Right atrium auricular region (tissue), 2 donors: ENCODE measurements at places on chromosomes 6 and 20. TPM values are rescaled to one million over a fixed set of nuclear protein-coding genes. Genes with fewer than 3 reads are reported as not detected.

The CCNC gene
- 23.1 TPM for total RNA-seq

The CLVS2 gene
- total RNA-seq, result not detected

The FAM209B gene
- total RNA-seq, result not detected

The DEFB119 gene
- not detected for total RNA-seq

The BPIFB1 gene
- not detected for total RNA-seq

The DAAM2 gene
- total RNA-seq, result 8.3 TPM

The KCNK15 gene
- total RNA-seq, result 1.4 TPM

The CLDN20 gene
- not detected for total RNA-seq

The LY6G6F gene
- not detected for total RNA-seq

The HUS1B gene
- not detected for total RNA-seq

The HLA-DRB5 gene
- 28.4 TPM for total RNA-seq

GRCh38 chr6:116352515-116353471, 18.0 kb upstream of the DSE start:
- DNase-seq, result no peak
- no peaks in the 10 kb centered on the region for H3K27me3 ChIP-seq
- no peaks in the 10 kb centered on the region for H3K4me1 ChIP-seq
- H3K4me3 ChIP-seq, result no peak overlapping the region
- H3K36me3 ChIP-seq, result no peaks in the 10 kb centered on the region
- peak overlapping the region; percentile 69 for H3K27ac ChIP-seq

- H3K27me3 ChIP-seq, result no peaks in the 10 kb centered on the region
- DNase-seq, result no peak
- H3K27ac ChIP-seq, result no peak overlapping the region
- peaks cover 10% of the 10 kb centered on the region for H3K36me3 ChIP-seq
These were observed 978 bp downstream of the AURKA start for GRCh38 chr20:56391037-56391436.

GRCh38 chr6:37149745-37150144, 20.2 kb upstream of the PIM1 start:
- no peak for DNase-seq
- H3K27ac ChIP-seq, result no peak overlapping the region
- H3K4me1 ChIP-seq, result no peaks in the 10 kb centered on the region
- H3K27me3 ChIP-seq, result no peaks in the 10 kb centered on the region

- no peaks in the 10 kb centered on the region for H3K27me3 ChIP-seq
- H3K36me3 ChIP-seq, result no peaks in the 10 kb centered on the region
- H3K4me1 ChIP-seq, result no peaks in the 10 kb centered on the region
- H3K4me3 ChIP-seq, result no peak overlapping the region
These were observed 295.1 kb upstream of the CDYL start for GRCh38 chr6:4480788-4481735.

DNA sequence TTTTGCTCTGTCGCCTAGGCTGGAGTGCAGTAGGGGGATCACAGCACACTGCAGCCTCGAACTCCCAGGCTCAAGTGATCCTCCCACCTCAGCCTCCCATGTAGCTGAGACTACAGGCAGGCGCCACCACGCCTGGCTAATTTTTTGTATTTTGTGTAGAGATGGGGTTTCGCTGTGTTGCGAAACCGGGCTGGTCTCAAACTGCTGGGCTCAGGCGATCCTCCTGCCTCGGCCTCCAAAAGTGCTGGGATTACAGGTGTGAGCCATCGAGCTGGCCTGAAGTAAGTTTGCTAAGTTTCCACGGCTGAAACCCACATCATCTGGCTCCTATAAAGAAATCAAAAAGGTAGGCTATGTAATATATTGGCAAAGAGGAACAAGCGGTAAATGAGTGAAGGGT, 1.4 kb upstream of the MYLIP start:
- H3K27me3 ChIP-seq, result no peaks in the 10 kb centered on the region
- peaks cover 27% of the 10 kb centered on the region for H3K4me1 ChIP-seq
- H3K27ac ChIP-seq, result no peak overlapping the region

- no peaks in the 10 kb centered on the region for H3K27me3 ChIP-seq
- H3K36me3 ChIP-seq, result no peaks in the 10 kb centered on the region
- no peak overlapping the region for H3K4me3 ChIP-seq
- DNase-seq, result no peak
- H3K4me1 ChIP-seq, result no peaks in the 10 kb centered on the region
These were observed 203.9 kb upstream of the PRDM1 start for GRCh38 chr6:105882121-105882803.

- no peaks in the 10 kb centered on the region for H3K36me3 ChIP-seq
- H3K27me3 ChIP-seq, result no peaks in the 10 kb centered on the region
- H3K4me1 ChIP-seq, result no peaks in the 10 kb centered on the region
- DNase-seq, result no peak
- no peak overlapping the region for H3K4me3 ChIP-seq
These were observed 73.2 kb downstream of the NPEPL1 start for GRCh38 chr20:58765780-58766179.

DNA sequence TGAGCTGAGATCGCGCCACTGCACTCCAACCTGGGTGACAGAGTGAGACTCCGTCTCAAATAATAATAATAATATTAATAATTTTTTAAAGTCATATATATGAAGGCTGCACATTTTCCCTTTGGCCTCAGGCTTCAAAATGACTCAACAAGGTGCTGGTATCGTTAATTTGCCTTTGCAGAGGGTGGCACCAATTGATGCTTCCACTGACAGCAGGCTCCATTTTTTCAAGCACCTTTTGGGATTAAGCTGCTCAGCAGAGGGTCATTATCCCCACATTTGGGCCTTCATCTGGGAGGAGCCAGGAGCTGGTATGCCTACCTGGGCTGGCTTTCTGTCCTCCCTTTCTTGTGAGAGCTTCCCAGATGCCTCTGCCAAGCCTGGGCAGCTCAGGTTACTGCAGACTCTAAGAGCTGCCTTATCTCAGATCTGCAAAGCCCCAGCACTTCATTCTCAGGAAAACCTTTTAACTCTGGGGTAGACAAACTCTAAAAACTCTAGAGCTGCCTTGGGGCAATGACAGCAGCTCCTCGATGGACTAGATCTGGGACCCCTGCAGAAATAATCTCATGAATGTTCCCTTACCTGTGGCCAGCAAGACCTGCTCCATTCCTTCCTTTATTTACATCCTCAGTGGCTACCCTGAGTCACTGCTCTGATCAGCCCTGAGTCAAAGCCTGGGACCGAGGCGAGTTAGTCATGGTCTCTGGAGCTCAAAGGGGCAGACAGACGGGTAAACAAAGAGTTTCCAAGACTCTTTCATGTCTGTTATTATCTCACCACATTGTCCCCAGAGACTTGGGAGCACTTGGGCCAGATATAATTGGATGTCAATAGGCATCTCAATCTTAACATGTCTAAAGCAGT, 80.0 kb upstream of the EYA2 start:
- no peak overlapping the region for H3K4me3 ChIP-seq
- no peak overlapping the region for H3K27ac ChIP-seq
- DNase-seq, result no peak
- H3K36me3 ChIP-seq, result no peaks in the 10 kb centered on the region
- H3K4me1 ChIP-seq, result peaks cover 8% of the 10 kb centered on the region

- no peak overlapping the region for H3K27ac ChIP-seq
- H3K4me3 ChIP-seq, result no peak overlapping the region
- H3K27me3 ChIP-seq, result no peaks in the 10 kb centered on the region
- H3K4me1 ChIP-seq, result peaks cover 62% of the 10 kb centered on the region
These were observed 11.1 kb downstream of the YWHAB start for GRCh38 chr20:44896583-44896982.

DNA sequence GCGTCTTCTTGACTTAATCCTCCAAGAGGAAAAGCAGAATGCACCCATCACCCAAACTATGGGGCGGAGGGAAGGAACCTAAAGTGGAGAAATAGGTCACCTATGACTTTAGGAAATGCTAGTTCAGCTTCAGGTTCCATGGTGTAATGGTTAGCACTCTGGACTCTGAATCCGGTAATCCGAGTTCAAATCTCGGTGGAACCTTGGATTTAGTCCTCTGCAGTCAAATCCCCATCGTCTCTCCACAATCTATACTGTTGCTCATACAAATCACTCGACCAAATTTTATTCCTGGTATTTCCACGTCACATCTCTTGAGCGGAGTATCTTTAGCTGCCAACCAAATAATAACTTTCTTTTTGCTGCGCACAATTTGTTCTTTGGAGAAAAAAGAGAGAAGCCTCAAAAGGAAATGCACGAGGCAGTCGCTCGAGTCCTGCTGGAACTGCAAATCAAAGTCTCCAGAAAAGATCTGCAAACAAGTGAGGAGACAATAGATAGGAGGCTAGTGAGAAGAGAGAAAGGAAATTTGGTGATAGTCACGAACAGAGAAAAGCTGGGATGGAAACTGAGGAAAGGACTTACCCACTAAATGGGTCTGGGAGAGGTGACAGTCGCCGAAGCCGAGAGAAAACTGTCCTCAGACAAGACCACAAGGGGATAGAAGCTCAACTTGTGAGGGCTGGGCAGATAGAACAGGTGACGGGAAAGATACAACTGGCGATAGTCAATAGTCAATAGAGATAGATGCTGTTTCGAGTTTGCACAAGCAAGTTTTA, 16.6 kb downstream of the POM121L2 start:
- no peaks in the 10 kb centered on the region for H3K4me1 ChIP-seq
- H3K4me3 ChIP-seq, result no peak overlapping the region

DNA sequence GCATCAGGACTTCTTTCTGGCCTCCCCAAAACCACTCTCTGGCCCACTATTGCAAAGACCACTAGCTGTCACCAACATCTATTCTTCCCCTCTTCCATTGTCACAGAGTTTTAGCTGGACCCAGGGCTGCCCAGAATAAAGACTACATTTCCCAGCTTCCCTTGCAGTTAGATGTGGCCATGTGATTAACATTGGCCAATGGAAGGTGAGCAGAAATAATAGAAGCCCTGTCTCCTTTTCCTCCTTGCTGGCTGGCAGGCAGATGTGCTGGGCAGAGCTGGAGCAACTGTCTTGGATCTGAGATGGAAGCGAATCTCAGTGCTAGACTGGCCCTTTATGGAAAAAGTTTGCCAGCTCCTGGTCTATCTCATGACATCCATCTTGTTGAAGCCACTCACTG, 97.0 kb downstream of the KCNB1 start:
- no peak overlapping the region for H3K27ac ChIP-seq
- no peaks in the 10 kb centered on the region for H3K36me3 ChIP-seq
- peaks cover 31% of the 10 kb centered on the region for H3K4me1 ChIP-seq
- no peaks in the 10 kb centered on the region for H3K27me3 ChIP-seq

- peaks cover 18% of the 10 kb centered on the region for H3K4me1 ChIP-seq
- no peak overlapping the region for H3K27ac ChIP-seq
- peaks cover 16% of the 10 kb centered on the region for H3K36me3 ChIP-seq
- H3K4me3 ChIP-seq, result no peak overlapping the region
- DNase-seq, result no peak
- no peaks in the 10 kb centered on the region for H3K27me3 ChIP-seq
These were observed 1.5 kb downstream of the PABPC1L start for GRCh38 chr20:44911264-44911921.

DNA sequence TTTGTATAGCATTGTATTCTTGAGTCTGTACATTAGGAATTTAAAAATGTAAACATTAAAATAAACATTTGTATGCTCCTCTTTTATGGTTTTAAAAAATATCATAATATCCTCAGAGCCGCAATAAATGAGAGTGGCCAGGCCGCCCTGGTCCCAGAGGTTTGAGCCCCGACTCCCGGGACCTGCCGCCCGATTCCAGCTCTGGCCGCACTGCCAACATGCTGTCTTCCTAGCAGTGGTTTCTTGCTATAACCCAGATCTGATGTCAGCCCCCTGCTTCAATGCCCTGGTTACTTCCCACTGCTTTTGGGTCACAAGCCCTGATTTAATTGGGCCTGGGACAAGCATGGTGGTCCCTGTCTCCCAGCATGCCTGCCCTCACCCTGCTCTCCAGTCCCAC, 5.4 kb upstream of the ARID1B start:
- no peak for DNase-seq
- no peak overlapping the region for H3K4me3 ChIP-seq
- H3K27me3 ChIP-seq, result no peaks in the 10 kb centered on the region

DNA sequence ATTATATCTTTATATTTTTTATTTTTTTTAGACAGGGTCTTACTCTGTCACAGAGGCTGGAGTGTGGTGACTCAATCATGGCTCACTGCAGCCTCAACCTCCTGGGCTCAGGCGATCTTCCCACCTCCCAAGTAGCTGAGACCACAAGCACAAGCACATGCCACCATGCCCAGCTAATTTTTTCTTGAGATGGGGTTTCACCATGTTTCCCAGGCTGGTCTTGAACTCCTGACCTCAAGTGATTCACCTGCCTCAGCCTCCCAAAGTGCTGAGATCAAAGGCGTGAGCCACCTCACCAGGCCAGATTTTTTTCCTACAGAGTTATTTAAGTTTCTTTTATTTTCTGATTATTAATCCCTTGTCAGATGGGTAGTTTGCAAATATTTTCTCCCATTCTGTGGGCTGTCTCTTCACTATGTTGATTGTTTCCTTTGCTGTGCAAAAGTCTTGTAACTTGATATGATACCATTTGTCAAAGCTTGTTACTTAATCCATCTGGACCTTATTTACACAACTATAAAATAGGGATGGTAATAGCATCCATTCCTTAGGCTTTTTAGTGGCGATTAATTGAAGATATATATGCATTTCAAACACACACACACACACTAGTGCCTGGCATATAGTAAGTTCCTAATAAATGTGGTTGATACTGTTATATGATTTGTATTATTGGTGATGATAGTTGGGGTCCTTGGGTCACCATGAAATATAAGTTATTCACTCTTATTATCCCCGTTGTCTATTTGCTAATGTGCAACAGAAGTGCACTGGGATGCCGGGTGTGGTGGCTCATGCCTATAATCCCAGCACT, 187.1 kb downstream of the BCAS1 start:
- no peaks in the 10 kb centered on the region for H3K4me1 ChIP-seq
- DNase-seq, result no peak
- H3K36me3 ChIP-seq, result no peaks in the 10 kb centered on the region
- no peaks in the 10 kb centered on the region for H3K27me3 ChIP-seq
- no peak overlapping the region for H3K4me3 ChIP-seq
- no peak overlapping the region for H3K27ac ChIP-seq

DNA sequence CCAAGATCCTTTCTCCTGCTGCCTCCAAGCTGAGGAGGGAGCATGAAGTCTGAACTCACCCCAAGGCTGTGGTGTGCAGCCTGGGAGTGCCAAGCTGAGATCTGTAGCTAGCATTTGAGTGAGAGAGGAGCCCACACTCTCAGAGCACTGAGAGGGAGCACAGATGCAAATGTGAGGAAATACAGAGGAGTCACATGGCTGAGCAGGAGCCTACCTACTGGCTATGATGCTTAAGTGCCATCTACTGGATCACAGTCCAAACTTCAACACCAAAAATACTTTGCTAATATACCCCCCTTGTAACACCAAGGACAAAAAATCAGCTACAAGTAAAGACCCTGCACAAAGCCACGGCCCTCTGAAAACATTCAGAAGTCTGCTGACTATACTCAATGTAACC, 94.4 kb upstream of the IMPG1 start:
- no peaks in the 10 kb centered on the region for H3K4me1 ChIP-seq
- no peak overlapping the region for H3K27ac ChIP-seq
- no peaks in the 10 kb centered on the region for H3K27me3 ChIP-seq
- H3K36me3 ChIP-seq, result no peaks in the 10 kb centered on the region
- H3K4me3 ChIP-seq, result no peak overlapping the region

GRCh38 chr20:21344206-21344900, 41.2 kb downstream of the XRN2 start:
- no peaks in the 10 kb centered on the region for H3K4me1 ChIP-seq
- peaks cover 64% of the 10 kb centered on the region for H3K36me3 ChIP-seq
- no peaks in the 10 kb centered on the region for H3K27me3 ChIP-seq
- H3K27ac ChIP-seq, result no peak overlapping the region

- no peak for DNase-seq
- no peak overlapping the region for H3K4me3 ChIP-seq
- H3K4me1 ChIP-seq, result peaks cover 37% of the 10 kb centered on the region
- no peaks in the 10 kb centered on the region for H3K27me3 ChIP-seq
- no peaks in the 10 kb centered on the region for H3K36me3 ChIP-seq
- H3K27ac ChIP-seq, result no peak overlapping the region
These were observed 47.6 kb downstream of the AGPAT4 start for GRCh38 chr6:161226009-161226964.

- H3K27ac ChIP-seq, result no peak overlapping the region
- no peak overlapping the region for H3K4me3 ChIP-seq
- no peaks in the 10 kb centered on the region for H3K4me1 ChIP-seq
- H3K27me3 ChIP-seq, result no peaks in the 10 kb centered on the region
These were observed 32.6 kb downstream of the BMP6 start for GRCh38 chr6:7758456-7758855.
